Cerebellum (tissue), 4 donors: ENCODE measurements at places on chromosomes 12 and 14.

GRCh38 chr12:131372171-131372475 is 338.8 kb upstream of the SFSWAP start:
- DNase-seq = no peak

- DNase-seq = no peak
These were observed 2.7 kb downstream of the DYRK2 start for GRCh38 chr12:67651132-67651695.

GRCh38 chr14:34043627-34044372 is 92.9 kb upstream of the EGLN3 start:
- no peak for DNase-seq

GRCh38 chr12:20369305-20370013 is 1.1 kb downstream of the PDE3A start:
- DNase-seq = peak; percentile 47

DNA sequence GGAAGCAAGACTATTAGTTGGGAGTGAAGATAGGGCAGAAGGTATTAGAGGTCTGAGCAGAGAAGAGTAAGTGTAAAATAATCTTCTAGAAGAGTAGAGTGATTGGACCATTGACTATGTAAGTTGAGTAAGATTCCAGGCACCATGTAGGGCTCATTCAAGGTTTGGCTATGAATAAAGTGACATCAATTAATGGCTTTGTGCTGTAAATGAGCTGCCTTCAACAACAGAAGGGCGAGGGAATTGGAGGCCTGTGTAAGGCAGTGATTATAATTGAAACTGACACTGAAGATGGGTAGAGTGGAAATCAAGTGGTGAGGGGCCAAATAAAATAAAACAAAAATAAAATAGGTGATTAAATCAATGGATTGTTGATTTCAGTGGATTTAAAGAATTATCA is 26.4 kb downstream of the PTPRQ start:
- no peak for DNase-seq

DNA sequence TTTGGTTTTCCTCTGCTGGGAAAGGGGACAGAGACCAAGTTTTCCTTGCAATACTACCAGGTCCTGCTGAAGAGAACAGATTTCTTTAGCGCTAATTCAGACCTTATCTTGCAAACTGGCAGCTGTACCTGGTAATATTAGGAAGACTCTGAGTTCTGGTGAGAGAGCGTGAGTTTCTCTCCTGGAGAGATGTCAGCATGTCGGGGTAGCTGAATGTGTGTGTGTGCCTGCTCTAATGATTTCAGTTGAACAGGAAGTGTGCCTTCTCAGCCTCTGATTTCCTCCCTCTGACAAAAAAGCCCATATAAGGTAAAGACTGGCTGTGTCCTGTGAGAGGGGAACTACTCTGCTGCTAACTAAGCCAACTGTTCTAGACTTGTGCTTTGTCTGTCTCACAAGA is 10.3 kb upstream of the ERP27 start:
- no peak for DNase-seq

- DNase-seq = no peak
These were observed 175.5 kb downstream of the PTPRO start for GRCh38 chr12:15497671-15498292.

- no peak for DNase-seq
These were observed 200.3 kb downstream of the CRADD start for GRCh38 chr12:93877446-93877845.

- DNase-seq = no peak
These were observed 10.6 kb downstream of the PHLDA1 start for GRCh38 chr12:76020731-76021672.

- DNase-seq = no peak
These were observed 94.2 kb downstream of the LLPH start for GRCh38 chr12:66036317-66036716.

- no peak for DNase-seq
These were observed 323.9 kb downstream of the KCNC2 start for GRCh38 chr12:74885775-74886174.

DNA sequence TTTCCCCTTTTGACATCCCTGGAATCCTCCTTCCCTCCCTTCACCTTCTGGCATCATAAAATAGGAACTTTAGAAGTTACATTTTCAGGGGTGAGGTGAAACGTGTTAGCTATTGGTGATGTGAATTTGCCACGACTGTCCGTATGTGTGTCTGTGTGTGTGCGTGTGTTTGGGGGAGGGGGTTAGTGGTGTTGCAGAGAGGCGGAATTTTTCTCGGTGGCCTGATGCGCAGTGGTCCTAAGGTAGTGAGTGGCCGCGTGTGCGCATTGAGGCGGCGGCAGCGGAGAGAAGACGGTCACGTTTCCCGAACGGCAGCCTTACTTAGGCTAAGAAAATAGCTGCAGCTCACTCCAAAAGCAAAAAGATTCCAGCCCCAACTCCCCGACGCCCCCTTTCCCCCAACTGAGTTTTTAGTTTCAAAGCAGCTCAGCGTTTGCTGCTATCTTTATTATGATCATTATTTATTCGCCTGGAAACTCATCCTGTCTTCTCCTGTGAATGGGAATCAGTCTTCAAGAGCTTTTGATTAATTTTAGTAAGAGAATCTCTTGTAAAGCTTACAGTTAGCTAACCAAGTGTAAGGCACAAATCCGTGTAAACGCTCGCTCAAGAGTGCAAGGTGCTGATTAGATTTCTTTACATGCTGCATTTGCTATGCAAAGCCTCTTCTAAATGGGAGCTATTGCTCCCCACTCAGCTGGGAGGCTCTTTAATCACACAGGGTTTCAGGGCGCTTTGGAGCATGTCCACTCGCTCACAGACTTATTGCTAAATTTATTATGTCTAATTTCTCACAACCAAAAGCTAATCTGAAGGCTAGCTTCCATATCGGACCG is 4.7 kb downstream of the FLRT2 start:
- DNase-seq = no peak

GRCh38 chr12:53738406-53739213 is 11.4 kb upstream of the CALCOCO1 start:
- DNase-seq = peak; percentile 64

GRCh38 chr12:122422730-122423257 is 325 bp upstream of the CLIP1 start:
- DNase-seq = no peak

- DNase-seq = no peak
These were observed 70.9 kb downstream of the VWF start for GRCh38 chr12:6053541-6053940.

DNA sequence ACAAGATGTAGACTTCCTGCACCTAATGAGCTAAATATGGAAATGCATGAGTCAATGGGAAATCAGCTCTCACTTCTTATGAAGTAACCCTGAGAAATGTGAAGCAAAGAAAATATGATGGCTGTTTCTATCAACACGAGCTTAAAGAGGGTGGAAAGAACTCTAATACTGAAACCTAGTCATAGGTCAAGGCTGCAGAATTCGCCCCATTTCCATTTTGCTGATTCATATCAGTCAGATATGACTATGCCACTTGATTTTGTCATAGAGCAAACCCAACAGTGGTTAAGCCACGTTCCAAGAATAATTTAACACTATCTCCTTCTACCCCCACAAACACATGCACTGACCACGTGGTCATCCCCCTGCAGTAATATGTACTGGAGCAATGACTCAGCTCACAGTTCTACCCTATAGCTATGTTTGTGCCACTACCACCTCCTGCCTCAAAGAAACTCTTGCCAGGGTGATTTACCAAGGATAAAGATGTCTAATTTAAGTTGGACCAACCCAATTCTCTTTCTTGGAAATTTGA is 157.5 kb downstream of the TMTC3 start:
- no peak for DNase-seq

DNA sequence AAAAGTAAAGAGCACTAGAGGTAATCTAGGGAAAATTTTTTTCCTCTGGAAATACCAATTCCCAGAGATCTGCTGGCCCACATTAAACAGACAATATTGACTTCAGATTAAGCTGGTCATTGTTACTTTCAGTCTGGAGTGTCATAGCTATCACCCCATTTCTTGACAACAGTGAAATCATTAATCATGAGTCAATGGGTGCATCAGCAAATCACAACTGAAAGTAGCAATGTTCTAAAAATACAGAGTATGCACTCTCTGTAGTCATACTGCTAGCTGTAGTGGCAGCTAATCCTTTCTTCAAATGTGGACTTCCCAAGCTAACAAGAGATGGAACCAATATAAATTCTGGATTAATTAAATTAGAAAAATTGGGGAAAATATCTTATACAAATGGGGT is 129.9 kb downstream of the CPNE8 start:
- DNase-seq = no peak
